ENCODE measurements at places on chromosomes 11 and 22.

DNA sequence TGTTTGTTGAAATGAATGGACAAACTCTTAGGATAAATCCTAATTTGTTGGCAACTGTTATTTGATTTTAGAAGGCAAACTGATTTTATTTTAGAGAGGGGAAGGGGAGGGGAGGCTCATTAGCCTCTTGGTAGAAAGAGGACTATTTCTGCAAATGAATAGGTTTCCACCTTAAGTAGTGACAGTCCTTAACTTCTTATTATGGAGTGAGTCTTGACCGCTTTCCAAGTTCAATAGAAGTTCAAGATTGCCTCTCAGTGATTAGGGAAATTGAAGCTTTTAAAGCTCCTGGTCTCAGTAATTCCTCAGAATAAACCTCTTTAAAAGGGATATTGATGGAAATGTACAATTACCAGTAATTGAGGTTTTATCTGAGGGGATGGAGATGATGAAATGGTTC is 55.7 kb downstream of the PANX1 start:
- no peak for DNase-seq

DNA sequence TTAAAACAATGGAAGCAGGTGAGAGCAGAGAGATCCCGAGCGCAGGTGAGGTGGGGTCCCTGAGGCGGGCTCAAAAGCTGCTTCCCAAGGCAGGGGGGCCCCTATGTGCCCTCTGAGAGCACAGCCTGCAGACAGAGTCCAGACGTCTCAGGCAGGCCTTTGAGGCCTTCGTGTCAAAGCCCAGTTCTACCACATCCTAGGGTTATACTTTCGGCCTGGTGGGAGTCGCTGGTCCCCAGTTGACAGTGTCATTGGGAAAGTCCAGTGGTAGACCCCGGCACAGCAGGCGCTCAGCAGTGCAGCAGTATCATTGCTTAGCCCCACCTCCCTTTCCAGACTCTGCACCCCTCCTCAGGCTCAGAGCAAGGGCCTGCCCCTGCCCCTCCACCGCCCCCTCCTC is 9.1 kb downstream of the LINC01488 start:
- no peak for DNase-seq

DNA sequence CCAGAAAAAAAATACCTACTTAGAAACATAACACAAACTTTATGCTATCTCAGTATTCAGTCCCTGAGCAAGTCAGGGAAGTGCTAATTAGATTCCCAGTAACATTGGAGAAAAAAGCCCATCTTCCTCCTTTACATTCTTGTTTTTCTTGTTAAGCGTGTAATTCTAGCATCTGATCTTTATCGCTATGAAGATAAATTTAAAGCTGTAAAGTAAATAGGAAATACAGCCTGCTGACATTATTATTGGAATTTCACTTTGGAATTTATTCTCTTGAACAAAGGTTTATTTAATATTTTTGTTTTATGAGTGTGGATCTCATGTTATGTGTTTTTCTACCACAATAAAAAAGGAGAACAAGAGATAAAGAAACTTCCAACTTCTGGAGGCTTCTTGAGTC is 13.9 kb downstream of the ALKBH3 start:
- DNase-seq, result no peak

GRCh38 chr22:18148293-18148965 is 1.5 kb upstream of the USP18 start:
- DNase-seq, result no peak

Data from T-helper 9 cell (primary cell).